ENCODE measurements at places on chromosomes 12 and 14. TPM values are rescaled to one million over a fixed set of nuclear protein-coding genes. Genes with fewer than 3 reads are reported as not detected.

GRCh38 chr14:104592785-104593184 is 11.8 kb downstream of the TMEM179 start:
- DNase-seq: no peak

GRCh38 chr12:49626169-49626835 is 2.9 kb downstream of the PRPF40B start:
- no peak for DNase-seq

DNA sequence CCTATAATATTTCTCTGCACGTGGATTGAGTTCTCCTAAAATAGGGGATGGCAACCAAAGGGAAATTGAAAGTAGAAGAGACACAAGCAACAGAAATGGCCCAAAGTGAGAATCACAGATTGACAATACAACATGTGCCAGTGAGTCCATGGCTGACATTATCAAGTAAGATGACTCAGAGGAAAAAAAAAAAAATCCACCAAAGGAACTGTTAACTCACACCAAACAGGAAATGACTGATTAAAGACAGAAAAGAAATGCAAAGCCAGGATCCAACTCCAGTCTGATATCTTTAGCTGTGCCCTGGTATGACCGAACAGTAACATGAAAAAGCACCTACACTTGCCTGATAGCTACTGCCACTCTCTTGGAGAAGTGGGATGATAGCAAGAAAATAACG is 485.0 kb downstream of the PRKD1 start:
- no peak for DNase-seq

The ADAM21 gene
- not detected for total RNA-seq

DNA sequence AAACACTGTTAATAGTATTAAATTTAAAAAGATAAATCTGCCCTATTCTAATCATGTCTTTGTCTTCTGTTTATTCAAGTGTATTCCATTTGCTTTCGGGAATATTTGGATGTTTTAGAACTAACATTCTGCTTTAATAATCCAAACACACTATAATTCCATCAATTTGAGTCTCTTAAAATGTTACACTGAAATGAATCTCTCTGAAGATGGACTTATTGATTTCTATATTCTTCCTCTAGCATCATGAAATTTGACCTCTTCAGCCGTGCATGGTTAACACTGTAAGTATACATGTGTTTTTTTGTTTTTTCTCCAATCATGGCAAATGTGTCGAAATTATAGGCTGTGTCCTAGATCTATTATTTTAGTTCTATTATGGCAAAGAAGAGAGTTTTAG is 339.2 kb downstream of the ACSS3 start:
- DNase-seq: no peak

- DNase-seq: peak; percentile 83
Observed at GRCh38 chr12:10364815-10365622, 24.8 kb downstream of the KLRK1 start.

The SLC38A4 gene
- 37.1 TPM for total RNA-seq

DNA sequence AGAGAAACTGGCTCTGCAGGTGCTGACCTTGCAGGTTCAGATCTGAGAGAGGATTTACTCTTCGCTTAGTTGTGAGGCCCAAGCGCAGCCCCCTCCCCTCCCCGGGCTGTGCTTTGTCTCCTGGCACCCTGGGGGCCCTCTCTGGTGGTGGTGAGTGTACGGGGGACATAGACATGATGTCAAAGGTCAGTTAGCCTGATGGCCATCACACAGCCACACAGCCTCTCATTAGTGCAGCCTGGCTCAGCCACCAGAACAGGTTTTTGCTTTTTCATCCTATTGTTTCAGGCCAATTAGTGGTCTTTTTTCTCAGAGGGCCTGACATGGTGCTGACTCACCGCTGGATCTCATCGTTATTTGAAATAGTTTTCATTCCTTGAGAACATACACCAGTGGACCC is 437.9 kb downstream of the AACS start:
- DNase-seq: no peak

GRCh38 chr12:26027401-26027800 is 68.9 kb downstream of the RASSF8 start:
- DNase-seq: no peak

GRCh38 chr14:75295061-75295461 is 16.4 kb downstream of the FOS start:
- no peak for DNase-seq

The CCDC59 gene
- total RNA-seq: 33.5 TPM

The CEP290 gene
- total RNA-seq: 24.3 TPM

DNA sequence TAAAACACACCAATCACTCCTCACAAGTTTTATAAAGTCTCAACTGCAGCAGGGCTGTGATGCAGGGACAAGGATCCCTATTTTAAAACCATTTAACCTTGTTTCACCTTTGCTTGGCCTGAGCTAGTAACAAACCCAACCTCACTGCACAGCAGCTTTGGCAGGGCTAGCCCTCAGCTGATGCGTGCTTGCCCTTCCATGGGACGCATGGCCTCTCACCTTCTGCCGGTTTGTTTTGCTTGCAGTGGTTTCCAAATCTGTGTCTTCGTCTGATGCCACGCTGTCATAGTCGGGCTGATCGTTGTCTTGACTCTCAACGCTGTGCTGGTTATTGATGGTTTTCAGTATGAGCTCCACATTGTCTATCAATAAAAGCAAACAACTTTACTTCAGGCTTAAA is 43.3 kb downstream of the GIT2 start:
- DNase-seq: no peak

The NEMP1 gene
- 12.5 TPM for total RNA-seq

GRCh38 chr12:27237790-27238771 is 6.0 kb upstream of the STK38L start:
- no peak for DNase-seq

The HOXC9 gene
- 1.7 TPM for total RNA-seq

The KRT85 gene
- not detected for total RNA-seq

DNA sequence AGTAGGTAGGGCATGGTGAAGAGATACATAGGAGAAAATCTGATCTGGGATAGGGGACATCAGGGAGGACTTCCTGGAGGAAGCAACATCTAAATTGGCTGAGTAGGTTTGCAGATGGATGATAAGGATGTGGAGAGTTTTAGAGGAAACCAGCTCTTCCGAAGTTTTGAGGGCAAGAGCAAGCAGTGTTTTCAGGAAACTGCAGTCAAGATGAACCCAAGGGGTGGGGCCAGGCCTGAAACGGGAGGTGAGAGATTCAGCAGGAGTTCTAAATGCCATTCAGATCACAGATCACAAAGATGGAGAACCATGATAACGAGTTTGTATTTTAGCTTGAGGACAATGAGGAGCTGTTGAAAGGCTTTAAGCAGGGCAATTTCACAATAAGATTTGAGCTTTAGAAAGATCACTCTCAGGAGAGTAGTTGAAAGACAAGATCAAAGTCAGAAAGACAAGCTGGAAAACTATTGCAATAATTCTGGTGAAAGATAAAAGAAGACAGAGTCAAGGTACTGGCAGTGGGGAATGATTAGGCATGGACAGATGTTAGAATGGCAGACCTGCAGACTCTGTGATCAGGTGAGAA is 70.1 kb upstream of the PLXNC1 start:
- DNase-seq: no peak

DNA sequence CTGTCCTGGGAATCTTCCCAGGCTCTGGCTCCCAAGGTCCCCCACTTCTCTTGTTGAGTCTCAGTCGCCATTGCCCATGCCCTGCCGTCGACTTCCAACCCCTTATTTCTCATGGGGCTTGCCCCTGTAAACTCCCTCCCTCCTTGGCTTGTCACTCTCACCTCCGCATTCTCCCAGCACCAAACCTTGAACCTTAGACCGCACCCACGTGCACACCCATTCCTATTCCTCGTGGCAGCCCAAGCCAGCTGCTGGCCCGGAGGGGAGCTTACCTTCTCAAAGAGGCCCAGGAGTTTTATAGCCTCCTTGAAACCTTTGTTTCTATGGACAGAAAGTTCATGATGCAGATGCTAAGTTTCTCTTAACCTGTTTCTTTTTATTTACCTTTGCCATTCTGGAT is 4.6 kb downstream of the JDP2 start:
- no peak for DNase-seq

GRCh38 chr14:38549564-38549963 is 293.7 kb upstream of the CLEC14A start:
- no peak for DNase-seq

- DNase-seq: no peak
Observed at GRCh38 chr12:118685983-118686607, 295.2 kb upstream of the SRRM4 start.

- no peak for DNase-seq
Observed at GRCh38 chr12:2735432-2735831, 59.3 kb upstream of the FKBP4 start.

All from ureter (tissue), 1 donor.